ENCODE measurements at places on chromosomes 5 and 9. TPM values are rescaled to one million over a fixed set of nuclear protein-coding genes. Genes with fewer than 3 reads are reported as not detected.

Gene RAD1
- 25.9 TPM for total RNA-seq

Gene LHX3
- total RNA-seq = 0.19 TPM

Gene AJM1
- 2.9 TPM for total RNA-seq

Gene WDR41
- 36.3 TPM for total RNA-seq

Gene NAIP
- 26.8 TPM for total RNA-seq

Gene CDX1
- not detected for total RNA-seq

Gene LECT2
- total RNA-seq = not detected

Gene GFI1B
- total RNA-seq = 0.85 TPM

Gene ST8SIA4
- total RNA-seq = 42.6 TPM

Gene KIAA1191
- total RNA-seq = 82.9 TPM

Gene EMB
- total RNA-seq = 95.5 TPM

Gene NUTM2G
- total RNA-seq = not detected

Gene CKMT2
- total RNA-seq = not detected

Gene CER1
- total RNA-seq = not detected

Gene FOXE1
- total RNA-seq = not detected

GRCh38 chr5:32076699-32077695, 97.1 kb downstream of the GOLPH3 start:
- no peak overlapping the region for H3K27ac ChIP-seq
- H3K4me3 ChIP-seq = no peak overlapping the region
- DNase-seq = peak; percentile 25
- no peaks in the 10 kb centered on the region for H3K4me1 ChIP-seq
- H3K27me3 ChIP-seq = no peaks in the 10 kb centered on the region

GRCh38 chr5:115389034-115389798, 92.8 kb upstream of the CCDC112 start:
- no peak overlapping the region for H3K4me3 ChIP-seq
- DNase-seq = no peak
- no peaks in the 10 kb centered on the region for H3K27me3 ChIP-seq
- no peaks in the 10 kb centered on the region for H3K4me1 ChIP-seq
- H3K27ac ChIP-seq = no peak overlapping the region

DNA sequence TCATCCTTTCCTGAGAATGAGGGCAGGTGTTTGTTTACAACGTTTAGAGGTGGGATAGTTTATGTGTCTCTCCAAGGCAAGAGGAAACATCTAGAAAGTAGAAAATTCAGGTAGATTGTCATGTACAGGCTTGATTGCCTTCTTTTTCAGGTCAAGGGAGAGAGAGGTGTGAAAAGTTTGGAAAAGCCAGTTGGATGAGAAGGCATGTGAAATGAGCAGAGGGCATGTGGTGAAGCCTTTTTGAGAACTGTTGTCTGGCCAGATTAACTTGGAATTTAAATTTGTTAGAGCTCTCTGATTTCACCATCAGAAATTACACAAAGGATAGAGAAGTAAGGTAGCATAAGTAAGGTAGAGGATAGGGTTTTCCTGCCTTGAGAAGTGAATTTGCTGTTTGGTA, 74.6 kb downstream of the SNX24 start:
- H3K27me3 ChIP-seq = no peaks in the 10 kb centered on the region
- no peaks in the 10 kb centered on the region for H3K4me1 ChIP-seq
- no peak for DNase-seq
- no peak overlapping the region for H3K4me3 ChIP-seq

DNA sequence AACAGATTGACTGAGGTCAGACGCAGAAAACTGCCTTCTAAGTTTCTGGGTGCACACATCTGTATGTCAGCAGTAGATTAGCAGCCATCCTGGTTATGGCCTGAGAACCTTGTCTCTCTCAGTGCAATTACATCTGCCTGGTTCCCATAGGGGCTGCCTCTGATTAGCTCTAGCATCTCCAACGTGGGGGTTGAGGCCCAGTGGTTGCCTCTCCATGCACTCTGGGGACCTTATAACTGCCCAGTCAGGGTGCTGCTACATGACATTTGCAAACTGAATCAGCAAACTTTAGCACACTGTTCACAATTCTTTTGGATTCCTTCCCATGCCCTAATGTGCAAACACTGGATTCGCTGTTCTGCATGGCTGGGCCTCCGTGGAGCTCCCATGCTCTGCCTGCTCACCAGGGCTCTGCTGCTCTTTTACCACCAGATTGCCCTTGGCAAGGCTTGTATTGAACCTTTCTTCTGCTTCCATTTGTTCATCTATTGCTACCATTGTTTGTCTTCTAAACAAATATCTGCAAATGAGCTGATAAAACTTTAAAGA, 36.2 kb downstream of the SNX18 start:
- H3K27ac ChIP-seq = no peak overlapping the region
- H3K4me3 ChIP-seq = no peak overlapping the region
- DNase-seq = no peak
- no peaks in the 10 kb centered on the region for H3K36me3 ChIP-seq

- no peak for DNase-seq
- peaks cover 12% of the 10 kb centered on the region for H3K4me1 ChIP-seq
- no peak overlapping the region for H3K4me3 ChIP-seq
- no peak overlapping the region for H3K27ac ChIP-seq
- H3K36me3 ChIP-seq = no peaks in the 10 kb centered on the region
- peaks cover 3% of the 10 kb centered on the region for H3K27me3 ChIP-seq
Measured at GRCh38 chr5:132269635-132270334, 12.3 kb downstream of the PDLIM4 start.

DNA sequence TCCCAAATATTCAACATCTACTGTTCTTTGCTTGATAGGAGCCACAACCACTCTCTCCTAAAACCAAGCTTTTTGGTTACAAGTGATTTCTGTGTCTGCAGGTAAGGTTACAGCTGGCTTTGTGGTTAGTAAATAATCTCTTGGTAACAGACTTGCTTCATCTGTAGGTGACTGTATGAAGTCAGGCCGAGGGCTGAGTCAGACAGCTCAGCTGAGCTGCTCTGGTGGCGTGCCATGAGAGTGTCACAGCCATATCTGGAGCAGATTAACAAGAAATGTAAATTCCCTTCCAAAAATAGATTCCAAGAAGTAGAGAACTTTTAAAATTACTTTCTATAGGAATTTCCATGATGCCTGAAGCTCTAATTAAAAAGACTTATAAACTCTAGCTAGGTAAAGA, 23.7 kb upstream of the TAS2R1 start:
- no peak for DNase-seq
- H3K27me3 ChIP-seq = no peaks in the 10 kb centered on the region
- no peak overlapping the region for H3K4me3 ChIP-seq
- H3K36me3 ChIP-seq = no peaks in the 10 kb centered on the region

DNA sequence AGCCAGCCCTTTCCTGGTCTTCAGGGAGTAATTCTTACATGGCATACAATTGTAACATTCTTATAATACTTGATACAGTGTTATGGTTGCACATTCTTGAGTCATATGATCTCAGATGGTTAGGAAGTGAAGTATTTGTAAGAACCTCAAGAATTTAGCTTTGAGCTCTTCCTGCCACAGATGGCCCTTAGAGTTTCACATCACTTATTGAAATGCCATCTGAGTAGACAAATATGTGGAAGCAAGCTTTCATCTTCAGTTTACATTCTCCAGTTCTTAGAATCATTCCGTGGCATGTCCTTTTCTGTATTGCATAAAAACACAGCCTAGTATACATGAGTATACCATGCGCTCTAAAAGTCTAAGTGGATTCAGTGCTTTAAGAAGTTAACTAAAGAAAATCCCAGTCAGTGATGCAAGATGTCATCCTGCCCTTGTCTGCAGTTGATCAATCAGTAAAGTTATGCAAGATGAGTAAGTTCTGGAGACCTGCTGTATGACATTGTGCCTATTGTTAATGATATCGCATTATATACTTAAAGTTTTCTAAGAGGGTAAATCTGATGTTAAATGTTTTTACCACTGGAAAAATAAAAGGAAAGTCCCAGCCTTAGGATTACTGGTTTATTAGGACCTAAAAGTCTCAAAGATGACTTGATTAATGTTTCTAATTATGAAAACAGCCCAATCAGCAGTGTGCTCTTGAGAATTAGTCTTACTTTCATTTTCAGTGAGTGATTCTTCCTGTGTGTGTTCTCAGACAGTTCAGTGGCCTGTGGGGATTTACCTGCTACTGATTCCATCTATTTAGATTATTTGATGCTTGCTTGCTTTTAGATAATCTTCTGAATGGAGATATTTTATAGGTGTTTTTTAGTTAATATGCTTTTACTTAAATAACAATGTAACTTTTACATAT, 29.4 kb downstream of the RHOBTB3 start:
- peaks cover 34% of the 10 kb centered on the region for H3K4me1 ChIP-seq
- no peaks in the 10 kb centered on the region for H3K27me3 ChIP-seq
- peak overlapping the region; percentile 45 for H3K4me3 ChIP-seq
- peak overlapping the region; percentile 70 for H3K27ac ChIP-seq

DNA sequence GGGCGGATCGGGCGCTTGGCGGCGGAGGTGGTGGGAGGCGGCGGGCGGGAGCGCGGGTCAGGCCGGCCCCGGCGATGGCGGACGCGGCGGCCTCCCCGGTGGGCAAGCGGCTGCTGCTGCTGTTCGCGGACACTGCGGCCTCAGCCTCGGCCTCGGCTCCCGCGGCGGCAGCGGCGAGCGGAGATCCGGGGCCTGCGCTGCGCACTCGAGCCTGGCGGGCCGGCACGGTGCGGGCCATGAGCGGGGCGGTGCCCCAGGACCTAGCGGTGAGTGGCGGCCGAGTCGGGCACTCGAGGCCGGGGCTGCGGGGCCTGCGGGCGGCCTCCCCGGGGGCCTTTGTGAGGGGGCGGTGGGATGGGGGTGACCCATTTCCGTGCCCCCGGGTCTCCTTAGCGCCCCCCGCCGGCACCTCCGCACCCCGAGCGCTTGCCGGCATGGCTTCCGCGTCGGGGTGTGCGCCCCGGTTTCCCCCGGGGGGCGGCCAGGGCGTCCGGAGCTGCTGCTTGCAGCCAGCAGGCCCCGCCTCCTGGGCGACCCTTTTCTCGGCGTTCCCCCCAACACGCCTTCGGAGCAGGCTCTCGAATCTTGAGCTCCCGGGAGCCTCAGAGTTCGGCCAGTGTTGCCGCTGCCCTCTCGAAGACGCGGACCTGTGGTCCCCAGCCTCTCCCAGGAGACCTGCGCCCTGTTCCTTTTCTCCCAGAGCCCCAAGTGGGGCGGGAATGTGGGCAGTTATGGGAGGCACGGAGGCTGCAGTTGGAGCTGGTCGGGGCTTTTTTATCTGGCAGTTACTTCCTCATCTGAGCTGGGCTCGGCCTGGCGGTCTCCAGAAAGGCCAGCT, 456 bp downstream of the KDM3B start:
- H3K36me3 ChIP-seq = no peaks in the 10 kb centered on the region
- peak overlapping the region; percentile 90 for H3K4me3 ChIP-seq
- peaks cover 30% of the 10 kb centered on the region for H3K4me1 ChIP-seq
- peak; percentile 86 for DNase-seq
- no peaks in the 10 kb centered on the region for H3K27me3 ChIP-seq
- peak overlapping the region; percentile 97 for H3K27ac ChIP-seq

- peaks cover 10% of the 10 kb centered on the region for H3K4me1 ChIP-seq
- no peak for DNase-seq
- H3K27me3 ChIP-seq = peaks cover 18% of the 10 kb centered on the region
- no peak overlapping the region for H3K4me3 ChIP-seq
Measured at GRCh38 chr9:88076286-88077070, 61.8 kb downstream of the SPATA31C2 start.

- no peak overlapping the region for H3K4me3 ChIP-seq
- no peak overlapping the region for H3K27ac ChIP-seq
- H3K36me3 ChIP-seq = peaks cover 6% of the 10 kb centered on the region
- no peak for DNase-seq
- no peaks in the 10 kb centered on the region for H3K27me3 ChIP-seq
Measured at GRCh38 chr5:154370119-154370518, 75.7 kb upstream of the SAP30L start.

GRCh38 chr5:36656556-36656955, 50.1 kb downstream of the SLC1A3 start:
- H3K27me3 ChIP-seq = peaks cover 8% of the 10 kb centered on the region
- no peak overlapping the region for H3K27ac ChIP-seq
- H3K4me3 ChIP-seq = no peak overlapping the region
- H3K36me3 ChIP-seq = no peaks in the 10 kb centered on the region
- no peak for DNase-seq
- no peaks in the 10 kb centered on the region for H3K4me1 ChIP-seq

DNA sequence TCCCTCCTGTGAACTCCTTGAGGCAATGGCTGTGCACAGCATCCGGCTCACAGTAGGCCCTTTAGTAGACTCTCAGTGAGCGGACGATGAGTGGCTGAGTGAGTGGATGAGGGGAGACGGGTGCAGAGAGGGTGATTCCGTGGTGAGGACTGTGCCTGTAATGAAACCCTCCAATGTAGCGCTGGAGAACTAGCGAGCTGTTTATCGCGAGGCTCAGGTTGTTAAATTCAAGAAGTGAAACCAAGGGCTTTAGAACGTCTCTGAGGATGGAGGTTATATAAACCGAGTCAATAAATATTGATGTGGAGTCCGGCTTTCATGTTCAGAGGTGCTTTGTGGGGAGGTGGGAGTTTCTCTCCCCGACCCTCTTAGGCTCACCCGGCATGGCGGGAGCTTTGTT, 53.2 kb downstream of the NSG2 start:
- no peaks in the 10 kb centered on the region for H3K36me3 ChIP-seq
- H3K27ac ChIP-seq = no peak overlapping the region
- H3K4me3 ChIP-seq = no peak overlapping the region
- no peaks in the 10 kb centered on the region for H3K4me1 ChIP-seq
- no peak for DNase-seq

- H3K36me3 ChIP-seq = no peaks in the 10 kb centered on the region
- no peaks in the 10 kb centered on the region for H3K4me1 ChIP-seq
- peaks cover 4% of the 10 kb centered on the region for H3K27me3 ChIP-seq
- no peak for DNase-seq
- H3K27ac ChIP-seq = no peak overlapping the region
Measured at GRCh38 chr9:27248702-27249101, 48.2 kb downstream of the EQTN start.

DNA sequence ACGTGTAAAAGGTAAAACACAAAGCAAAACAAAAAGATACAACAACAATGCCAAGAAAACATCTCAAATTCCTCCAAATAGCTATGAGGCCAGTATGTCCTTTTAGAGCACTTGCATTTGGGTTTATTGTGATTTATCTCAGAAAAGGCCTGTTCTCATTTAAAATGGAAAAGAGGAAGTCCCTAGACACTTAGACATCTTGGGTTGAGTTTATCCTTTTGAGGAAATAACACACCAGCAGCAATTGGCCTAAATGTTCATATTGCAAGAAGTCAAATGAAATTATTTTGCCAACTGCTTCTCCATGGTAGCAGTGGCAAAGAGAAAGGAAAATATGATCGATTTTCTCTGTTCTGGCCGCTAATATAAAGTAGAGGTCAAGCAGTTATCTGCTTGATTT, 43.6 kb upstream of the TRMT10B start:
- H3K27me3 ChIP-seq = no peaks in the 10 kb centered on the region
- H3K27ac ChIP-seq = no peak overlapping the region
- DNase-seq = no peak
- no peaks in the 10 kb centered on the region for H3K4me1 ChIP-seq
- H3K36me3 ChIP-seq = no peaks in the 10 kb centered on the region
- H3K4me3 ChIP-seq = no peak overlapping the region

All from B cell (primary cell).